ENCODE measurements at places on chromosomes 2 and 18.

DNA sequence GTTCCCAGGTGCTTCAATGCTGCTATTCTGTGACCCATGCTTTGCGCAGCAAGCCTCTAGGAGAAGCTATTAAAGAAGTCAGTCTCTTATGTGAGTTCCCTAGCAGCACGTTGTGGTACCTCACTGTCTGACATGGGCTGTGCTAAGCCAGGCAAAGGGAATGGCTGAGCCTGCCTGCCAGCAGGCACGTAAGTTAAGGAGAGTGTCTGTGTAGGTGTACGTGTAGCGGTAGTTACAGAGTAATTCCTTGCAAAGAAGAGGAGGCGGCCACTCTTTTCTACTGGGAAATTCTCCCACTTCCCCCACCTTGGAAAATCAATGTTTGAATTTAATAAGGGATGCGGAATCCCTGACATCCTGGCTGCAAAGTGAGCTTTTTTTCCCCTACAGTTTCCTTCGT lies 123.5 kb upstream of the LYPD1 start:
- no peak for DNase-seq

- no peak for DNase-seq
Measured at GRCh38 chr18:79239631-79240030, 156.1 kb upstream of the NFATC1 start.

- no peak for DNase-seq
Measured at GRCh38 chr18:58603375-58604067, 25.4 kb downstream of the ALPK2 start.

GRCh38 chr2:216372761-216373291 lies 543 bp upstream of the MARCHF4 start:
- DNase-seq: no peak

- DNase-seq: no peak
Measured at GRCh38 chr2:58938988-58939387, 697.9 kb upstream of the FANCL start.

DNA sequence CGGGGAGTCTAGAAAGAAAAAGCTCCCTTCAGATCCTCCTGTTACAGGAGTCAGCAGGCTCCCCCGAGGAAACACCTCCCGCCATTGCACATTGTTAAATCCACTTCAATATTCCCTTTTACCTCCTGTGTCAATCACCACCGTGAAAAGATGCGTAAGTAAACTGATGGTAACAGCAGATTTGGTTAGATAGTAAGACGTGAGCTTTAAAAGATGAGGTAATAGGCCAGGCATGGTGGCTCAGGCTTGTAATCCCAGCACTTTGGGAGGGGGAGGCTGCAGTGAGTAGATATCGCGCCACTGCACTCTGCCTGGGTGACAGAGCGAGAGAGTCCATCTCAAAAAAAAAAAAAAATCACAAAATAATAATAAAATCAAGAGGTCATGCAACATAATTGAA lies 15.2 kb upstream of the NCL start:
- DNase-seq: no peak
